ENCODE measurements at places on chromosomes 4 and X.
A peak's percentile ranks its signal among the peaks of the same experiment; 100 is the strongest.

- DNase-seq: peak; percentile 68
Observed at GRCh38 chrX:51891821-51892551, 1.4 kb upstream of the MAGED1 start.

DNA sequence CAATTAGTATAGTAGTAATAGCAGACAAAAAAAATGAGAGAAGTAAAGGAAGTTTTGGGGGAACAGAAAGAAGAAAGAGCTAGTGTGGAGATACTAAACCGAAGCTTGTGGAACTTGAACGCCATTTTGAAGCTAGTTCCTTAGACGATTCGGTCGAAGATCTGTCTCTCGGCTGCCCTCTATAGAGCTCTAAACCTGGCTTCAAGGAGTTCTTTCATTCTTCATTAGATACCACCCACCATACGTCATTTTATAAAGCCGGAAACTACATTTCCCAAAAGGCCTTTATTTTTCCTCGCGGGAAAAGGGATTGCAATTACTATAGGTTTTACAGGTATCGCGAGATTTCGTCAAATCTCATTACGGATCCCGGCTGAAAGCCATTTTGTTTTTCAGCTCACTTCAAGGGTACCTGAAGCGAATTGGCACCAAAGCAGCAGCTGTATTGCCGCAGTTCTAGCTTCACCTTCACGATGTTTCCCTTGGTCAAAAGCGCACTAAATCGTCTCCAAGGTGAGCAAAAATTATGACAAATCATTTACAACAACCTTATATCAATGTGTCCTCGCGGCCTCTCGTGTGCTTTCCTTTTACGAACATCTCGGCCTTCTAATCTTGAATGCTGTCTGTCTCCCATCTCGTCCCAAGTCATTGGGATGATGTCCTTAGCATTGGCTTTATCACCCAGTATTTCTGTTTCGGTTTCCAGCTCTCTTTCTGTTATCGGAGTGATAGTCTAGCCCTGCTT, at the start of gene COX7B:
COX7B (plus strand) TSS at position 388 of the 748 bp plus-strand sequence; CDS start at position 474, 86 bp downstream.
- DNase-seq: peak; percentile 97

GRCh38 chr4:15868826-15869413, 69.6 kb downstream of the FGFBP1 start:
- DNase-seq: no peak

- no peak for DNase-seq
Observed at GRCh38 chr4:917992-918391, 14.1 kb downstream of the GAK start.

- DNase-seq: no peak
Observed at GRCh38 chr4:78613522-78614321, 62.2 kb downstream of the ANXA3 start.

DNA sequence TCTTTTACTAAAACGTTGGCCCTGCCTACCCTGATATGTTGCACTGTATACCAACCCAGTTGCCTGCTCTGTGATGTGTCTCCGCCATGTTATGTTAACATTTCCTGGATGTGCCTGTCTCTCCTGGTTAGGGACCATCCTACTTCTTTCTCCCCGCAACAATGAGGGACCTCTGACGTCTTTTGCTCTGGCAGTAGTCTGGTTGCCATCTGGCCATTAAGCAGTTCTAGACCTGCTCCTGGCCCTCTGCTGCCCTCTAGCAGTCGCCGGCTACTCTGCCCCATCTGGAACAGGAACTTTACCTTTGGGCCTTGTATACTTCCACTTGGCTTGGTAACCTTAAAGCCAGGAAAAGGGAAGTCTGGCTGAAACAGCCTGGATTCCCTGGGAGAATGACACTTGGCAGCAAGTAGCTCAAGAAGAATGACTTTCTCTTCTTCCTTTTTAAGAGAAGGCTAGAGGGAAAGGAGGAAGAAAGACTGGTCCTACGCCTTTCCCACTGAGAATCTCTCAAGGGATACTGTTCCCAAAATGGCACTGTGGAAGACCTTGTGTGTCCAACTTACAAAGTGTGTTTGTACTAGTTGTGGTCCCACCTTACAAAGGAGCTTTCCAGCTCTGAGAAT, 63.5 kb downstream of the GPC3 start:
- peak; percentile 61 for DNase-seq

GRCh38 chr4:26235500-26235899, 85.3 kb upstream of the RBPJ start:
- DNase-seq: peak; percentile 86

DNA sequence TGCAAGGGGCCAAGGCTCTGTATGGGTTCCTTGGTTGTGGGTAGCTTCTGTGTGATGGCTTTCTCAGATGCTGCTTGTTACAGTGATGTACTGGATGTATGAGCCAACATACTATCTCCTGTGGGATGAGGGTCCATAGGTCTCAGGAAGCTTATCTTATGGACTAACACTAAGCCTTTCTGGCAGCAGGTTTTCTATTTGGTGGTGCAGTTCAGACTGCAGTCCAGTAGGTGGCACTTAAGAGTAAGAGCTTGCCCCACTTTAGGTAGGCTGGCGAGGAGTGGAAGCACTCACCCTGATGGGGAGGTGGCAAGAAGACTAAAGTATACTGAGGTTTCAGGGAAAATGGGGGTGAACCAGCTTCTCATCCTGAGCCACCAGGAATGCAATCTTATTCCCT, 306.7 kb upstream of the MAOA start:
- peak; percentile 1 for DNase-seq

- DNase-seq: no peak
Observed at GRCh38 chr4:16411501-16412085, 185.3 kb upstream of the TAPT1 start.

DNA sequence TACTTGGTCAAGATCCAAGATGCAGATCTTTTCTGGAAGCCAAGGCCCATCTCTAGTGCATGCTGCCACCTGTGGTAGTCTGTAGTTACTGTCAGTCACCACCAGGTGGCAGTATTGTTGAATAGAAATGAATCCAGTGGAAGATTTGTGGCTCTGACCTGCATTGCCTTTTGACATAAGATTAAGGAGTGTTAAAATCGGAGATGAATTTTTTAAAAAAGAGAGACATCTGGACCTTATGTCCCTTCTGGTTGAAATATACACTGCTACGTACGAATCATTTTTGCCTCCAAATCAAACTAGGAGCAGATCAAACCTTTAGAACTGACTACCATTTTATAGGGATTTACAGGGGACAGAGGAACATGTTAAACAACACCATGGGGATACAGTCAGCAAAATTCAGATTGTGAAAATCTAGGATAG, 46.9 kb upstream of the RHOH start:
- DNase-seq: peak; percentile 72

DNA sequence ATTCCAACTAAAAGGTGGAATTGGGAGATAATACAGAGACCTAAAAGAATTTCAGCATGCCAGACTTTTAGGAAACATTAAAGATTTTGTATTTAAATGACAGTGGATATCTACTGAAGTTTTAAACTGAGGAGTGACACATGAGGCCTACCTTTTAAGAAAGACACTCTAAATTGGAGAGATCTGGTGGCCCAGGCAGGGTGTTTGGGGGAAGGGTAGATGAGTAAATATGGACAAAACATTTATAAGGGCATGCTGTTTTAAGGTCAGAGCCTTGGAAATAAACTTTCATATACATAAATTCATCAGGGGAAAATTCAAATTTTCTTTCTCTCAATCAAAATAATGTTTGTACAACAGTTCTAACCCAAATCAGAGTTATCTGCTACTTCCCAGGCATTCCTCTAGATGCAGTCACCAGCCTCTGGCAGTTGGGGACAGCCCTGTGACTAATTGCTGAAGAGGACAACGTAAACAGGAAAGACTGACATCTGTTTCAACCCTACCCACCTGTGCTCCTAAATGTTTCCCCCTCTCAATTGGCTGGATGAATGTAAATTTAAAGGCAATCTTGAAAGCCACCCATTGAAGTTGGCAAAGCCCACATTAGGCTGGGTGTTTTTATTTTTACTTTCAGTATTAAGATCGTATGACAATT, 1646.9 kb upstream of the ADGRL3 start:
- peak; percentile 8 for DNase-seq

DNA sequence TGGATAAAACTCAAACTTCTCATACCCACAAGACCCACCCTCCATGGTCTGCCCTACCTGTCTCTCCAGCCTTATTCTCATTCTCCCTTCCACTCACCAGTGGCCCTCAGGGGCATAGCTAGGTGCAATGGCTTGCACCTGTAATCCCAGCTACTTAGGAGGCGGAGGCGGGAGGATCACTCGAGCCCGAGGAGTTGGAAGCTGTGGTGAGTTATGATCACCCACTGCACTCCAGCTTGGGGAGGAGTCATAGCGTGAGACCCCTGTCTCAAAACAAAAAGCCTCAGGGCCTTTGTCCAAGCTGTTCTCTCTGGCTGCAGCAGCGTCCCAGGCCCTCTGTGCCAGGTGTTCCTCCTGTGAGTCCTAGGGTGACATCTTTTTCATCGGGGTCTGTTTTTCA, 16.5 kb downstream of the TKTL1 start:
- no peak for DNase-seq

DNA sequence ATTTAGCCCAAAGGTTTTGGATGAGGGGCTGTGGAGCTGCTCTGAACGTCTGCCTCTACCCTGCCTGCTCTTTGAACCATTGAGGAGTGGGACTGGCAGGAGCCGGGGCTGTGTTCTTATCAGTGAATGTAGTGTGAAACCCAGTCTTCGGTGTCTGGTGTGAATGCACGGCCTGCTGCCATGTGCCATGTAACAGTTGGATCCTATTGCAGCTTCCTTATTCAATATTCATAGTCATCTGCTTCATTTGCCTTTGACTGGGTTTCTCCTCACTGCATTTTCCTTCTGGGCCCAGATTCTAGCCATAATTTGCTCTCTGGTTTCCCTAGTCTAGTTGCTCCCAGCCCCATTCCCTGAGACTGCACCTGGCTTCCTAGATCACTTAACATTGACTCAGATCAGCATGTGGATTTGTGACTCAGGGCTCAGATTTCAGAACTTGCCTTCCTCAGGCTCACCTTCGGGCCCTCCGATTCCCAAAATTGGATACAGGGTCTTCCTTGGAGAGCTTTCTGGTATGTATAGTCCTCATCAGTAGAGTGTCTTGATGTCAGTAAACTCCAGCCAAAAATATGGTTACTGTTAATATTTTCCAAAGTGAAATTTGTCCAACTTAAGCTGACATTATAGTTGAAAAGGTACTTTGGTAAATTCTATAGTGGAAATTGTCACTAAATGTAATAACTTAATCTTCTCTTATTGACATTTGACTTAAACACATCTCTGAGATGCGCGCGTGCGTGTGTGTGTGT, 94.0 kb upstream of the DDIT4L start:
- DNase-seq: peak; percentile 15

DNA sequence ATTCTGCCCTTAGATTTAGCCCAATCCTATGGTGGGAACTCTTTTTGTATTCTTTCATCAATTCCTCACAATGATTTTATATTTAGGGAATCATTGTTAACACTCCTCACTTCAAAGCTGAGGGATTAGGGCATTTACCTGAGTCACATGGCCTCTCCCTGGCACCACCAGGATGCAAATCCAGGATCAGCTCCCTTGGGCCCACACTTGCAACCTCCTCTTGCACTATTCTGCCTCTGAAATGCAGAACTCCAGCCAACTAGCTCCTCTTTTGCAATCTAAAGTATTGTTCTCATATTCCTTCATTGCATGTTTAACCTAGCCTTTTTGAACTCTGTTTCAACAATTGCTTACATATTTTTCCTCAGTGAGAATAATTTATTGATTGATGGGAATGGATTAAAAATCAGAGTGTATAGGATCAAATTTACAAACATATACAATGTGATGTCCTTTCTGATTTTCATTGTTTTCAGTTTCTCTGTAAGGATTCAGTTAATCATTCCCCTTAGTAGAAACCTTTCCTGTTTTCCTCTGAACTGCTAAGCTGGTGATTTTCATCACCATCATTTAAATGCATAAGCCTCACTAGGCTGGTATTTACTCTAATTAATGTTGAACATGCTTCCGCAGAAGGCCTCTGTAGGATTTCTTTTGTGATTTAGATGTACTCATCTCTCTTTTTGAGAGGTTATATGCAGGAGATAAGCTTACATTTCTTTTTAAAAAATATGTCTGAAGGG, 3.3 kb upstream of the RELL1 start:
- DNase-seq: peak; percentile 32

GRCh38 chr4:170170861-170171260, 81.1 kb upstream of the AADAT start:
- no peak for DNase-seq

- no peak for DNase-seq
Observed at GRCh38 chr4:76806346-76806745, 91.6 kb downstream of the SOWAHB start.

DNA sequence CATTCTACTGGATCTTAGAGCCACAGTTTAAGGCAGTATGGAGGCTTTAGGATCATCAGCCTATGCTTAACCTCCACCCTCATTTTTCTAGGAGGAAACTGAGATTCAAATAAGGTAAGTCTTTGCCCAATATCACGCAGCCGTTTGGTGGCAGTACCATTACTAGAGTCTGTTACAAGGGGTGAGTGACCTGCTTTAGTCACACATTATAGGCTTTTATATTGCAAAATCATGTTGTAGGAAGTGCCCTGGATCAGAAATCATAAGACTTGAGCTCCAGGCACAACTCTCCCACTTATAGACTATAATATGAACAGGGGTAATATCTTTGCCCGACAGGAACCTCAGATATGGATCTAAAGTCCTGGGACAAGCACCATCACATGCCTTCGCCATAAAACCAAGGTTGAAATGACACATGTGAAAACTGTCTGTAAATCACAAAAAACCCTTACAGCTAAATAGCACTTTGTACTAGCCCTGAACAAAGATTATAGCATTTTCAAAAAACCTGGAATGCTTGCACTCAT, 19.2 kb downstream of the HPSE start:
- DNase-seq: no peak

GRCh38 chr4:174100910-174101309, 182.6 kb downstream of the FBXO8 start:
- DNase-seq: no peak

- peak; percentile 66 for DNase-seq
Observed at GRCh38 chrX:103254921-103255493, at the start of gene TCEAL8. Gene TCEAL8, minus strand, starts transcription at chrX:103255155. Its CDS starts 1,176 bp downstream, at chrX:103253979.

DNA sequence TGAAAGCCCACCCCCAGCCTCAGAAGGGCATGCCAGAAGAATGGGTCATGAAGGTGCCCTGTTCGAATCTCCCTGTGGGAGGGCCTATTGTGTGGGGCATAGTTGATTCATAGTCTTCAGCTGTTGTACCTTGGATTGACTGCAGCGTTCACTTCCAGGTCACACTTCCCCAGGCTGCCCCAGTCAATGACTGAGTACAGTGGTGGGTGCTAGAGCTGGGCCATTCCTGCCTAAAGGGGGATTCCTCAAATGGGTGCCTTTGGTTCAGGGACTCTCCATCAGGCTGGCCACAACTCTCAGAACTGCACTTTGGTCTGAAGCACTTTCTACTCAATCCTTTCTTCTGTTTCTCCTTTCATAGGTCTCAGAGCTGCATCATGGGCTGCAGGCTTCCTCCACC, 35.0 kb upstream of the RASGEF1B start:
- no peak for DNase-seq
